Right ventricle myocardium inferior (tissue), 1 donor: ENCODE measurements at places on chromosomes 6 and 20.

DNA sequence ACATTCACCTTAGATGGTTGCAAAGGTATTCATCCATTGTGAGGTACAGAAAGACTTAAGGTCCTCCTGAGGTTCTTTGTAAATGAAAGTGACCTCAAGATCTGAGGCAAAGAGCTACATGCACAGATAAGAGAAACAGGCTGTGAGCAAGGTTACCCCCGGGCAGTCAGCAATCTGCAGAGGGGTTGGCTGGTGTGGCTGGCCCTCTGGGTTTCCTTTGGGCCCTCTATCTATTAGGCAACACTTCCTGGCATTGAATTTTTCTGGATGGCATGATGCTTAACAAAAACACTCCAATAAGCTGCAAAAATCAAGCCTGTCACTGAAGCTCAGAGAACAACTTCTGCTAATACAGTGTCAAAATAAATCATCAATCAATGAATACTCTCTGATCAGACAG lies 48.9 kb upstream of the RALGAPA2 start:
- no peak for DNase-seq

GRCh38 chr6:154432533-154433476 lies 76.2 kb upstream of the IPCEF1 start:
- no peak for DNase-seq

- DNase-seq: no peak
Measured at GRCh38 chr6:18681832-18682503, 294.8 kb downstream of the RNF144B start.

DNA sequence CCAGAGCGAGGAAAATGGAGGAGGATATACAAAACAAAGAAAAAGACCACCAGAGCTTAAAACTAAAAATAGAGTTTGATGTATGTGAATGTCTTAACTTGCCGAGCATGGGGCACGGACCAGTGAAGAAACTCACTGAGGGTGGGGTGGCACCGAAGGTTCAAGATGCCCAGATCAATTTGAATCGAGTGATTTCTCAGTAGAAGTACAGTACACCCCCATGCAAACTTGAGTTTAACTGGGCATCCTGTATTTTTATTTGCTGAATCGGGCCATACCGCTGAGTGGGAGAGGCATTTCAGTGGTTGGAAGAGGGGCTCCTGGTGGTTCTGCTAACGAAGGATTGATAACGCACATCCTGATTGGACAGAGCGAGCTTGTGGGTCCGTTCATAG lies 81.7 kb downstream of the ANKRD60 start:
- no peak for DNase-seq

- peak; percentile 87 for DNase-seq
Measured at GRCh38 chr20:46255440-46256104, 52.7 kb downstream of the CDH22 start.

DNA sequence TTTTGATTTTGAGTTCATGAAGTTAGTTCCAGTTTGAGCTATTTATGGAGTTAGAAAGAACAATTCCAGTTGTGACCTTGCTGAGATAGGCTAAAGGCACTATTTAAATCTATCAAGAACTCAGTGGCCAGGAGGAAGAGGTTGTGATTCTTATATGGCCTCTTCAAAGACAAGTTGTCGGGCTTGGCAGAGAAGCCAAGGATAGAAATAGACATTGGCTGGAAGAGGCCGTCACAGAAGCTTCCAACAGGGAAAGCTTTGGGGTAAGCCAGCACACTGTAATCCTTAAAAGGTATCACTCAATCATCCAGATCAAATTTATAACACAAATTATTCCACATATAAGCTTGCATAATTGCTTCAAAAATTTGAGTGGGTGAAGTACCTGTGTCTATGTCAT lies 286.1 kb downstream of the SYNE1 start:
- DNase-seq: no peak

GRCh38 chr6:45707176-45707575 lies 308.5 kb downstream of the CLIC5 start:
- DNase-seq: no peak

GRCh38 chr6:21163110-21163837 lies 430.3 kb upstream of the SOX4 start:
- DNase-seq: no peak

- DNase-seq: no peak
Measured at GRCh38 chr20:59573837-59574236, 30.5 kb upstream of the PHACTR3 start.

- DNase-seq: no peak
Measured at GRCh38 chr6:40276141-40276540, 311.0 kb downstream of the LRFN2 start.

DNA sequence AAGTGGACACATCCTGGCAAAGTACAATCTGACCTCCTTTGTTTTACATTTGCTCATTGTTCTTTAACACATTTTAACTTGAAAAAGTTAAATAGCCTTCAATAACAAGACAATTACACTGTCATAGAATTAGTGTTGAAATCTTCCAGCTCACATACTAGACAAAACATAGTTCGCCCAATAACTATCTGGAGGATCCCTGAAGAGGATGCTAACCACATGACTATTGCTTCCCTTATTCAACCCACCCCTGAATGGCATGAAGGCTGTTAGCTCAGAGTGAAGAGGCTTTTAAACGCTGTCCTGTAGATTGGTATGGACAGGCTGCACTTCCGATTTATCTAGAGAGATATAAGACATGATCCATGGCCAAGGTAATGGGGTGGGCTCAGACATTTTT lies 15.0 kb upstream of the DSE start:
- no peak for DNase-seq

- DNase-seq: no peak
Measured at GRCh38 chr6:22279427-22279826, 17.4 kb downstream of the PRL start.

DNA sequence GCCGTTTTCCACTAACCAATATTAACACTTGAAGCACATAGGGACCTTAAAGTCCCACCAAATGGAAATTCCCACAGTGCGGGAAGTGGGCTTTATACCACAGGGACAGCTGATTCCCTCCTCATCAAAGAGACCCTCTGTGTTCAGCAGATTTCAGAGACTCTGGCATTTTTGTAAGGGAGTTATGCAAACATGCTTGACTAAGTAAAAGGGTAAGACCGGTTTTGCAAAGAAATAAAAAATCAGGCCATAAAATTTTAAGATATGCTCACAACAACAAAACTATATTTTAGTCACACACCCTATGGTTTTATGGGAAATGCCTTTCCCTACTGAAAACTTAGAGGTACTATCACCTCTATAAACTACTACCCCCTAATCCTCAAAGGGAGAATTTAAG lies 45.4 kb upstream of the SPTLC3 start:
- DNase-seq: no peak

GRCh38 chr20:52379723-52380336 lies 188.3 kb upstream of the ZFP64 start:
- peak; percentile 72 for DNase-seq

GRCh38 chr6:28968476-28968875 lies 36.6 kb downstream of the ZNF311 start:
- no peak for DNase-seq

- DNase-seq: no peak
Measured at GRCh38 chr6:41442800-41443501, 103.2 kb upstream of the FOXP4 start.

GRCh38 chr6:42363926-42364849 lies 87.5 kb downstream of the TRERF1 start:
- no peak for DNase-seq

- no peak for DNase-seq
Measured at GRCh38 chr6:108001696-108002231, 43.8 kb upstream of the SEC63 start.

DNA sequence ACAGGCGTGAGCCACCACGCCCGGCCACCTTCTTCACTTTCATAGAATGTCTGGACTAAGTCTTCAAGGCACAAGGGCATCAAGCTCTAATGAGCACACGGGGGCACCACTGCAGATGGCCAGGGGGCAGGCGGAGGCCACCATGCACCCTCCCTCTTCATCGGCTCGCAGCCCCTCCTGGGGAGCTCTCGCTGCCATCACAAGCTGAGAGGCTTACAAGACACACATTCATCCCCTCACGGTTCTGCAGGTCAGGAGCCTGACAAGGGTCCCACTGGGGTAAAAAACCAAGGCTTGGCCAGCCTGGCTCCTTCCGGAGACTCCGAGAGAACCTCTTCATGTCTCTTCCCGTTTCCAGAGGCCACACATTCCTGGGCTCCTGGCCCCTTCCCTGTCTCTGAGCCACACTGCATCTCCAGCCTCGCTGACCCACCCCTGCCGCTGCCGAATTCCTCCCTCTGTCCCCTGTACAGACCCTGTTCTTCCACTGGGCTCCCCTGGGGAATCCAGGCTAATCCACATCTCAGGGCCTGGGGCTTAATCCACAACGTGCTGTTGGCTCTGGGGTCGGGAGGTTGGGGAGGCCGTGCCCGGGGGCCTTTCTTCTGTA lies 19.8 kb downstream of the DLL1 start:
- no peak for DNase-seq

DNA sequence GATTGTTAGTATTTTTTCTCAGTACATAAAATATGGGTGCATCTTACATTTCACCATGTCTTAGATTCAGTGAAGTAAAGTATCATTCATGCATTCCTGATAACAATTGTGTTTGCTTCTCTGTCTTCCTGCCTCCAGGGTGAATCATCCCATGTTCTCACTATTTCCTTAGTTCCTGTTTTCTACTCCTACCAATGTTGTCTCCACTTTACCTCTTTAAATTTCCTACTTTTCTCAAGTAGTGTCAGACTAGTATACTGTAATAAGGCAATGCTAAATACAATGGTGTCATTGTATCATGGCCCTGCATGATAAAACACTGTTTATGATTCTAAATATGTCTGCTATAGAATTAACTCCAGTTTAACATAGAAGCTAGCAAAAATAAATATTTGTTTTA lies 37.4 kb upstream of the GABRR1 start:
- DNase-seq: no peak

DNA sequence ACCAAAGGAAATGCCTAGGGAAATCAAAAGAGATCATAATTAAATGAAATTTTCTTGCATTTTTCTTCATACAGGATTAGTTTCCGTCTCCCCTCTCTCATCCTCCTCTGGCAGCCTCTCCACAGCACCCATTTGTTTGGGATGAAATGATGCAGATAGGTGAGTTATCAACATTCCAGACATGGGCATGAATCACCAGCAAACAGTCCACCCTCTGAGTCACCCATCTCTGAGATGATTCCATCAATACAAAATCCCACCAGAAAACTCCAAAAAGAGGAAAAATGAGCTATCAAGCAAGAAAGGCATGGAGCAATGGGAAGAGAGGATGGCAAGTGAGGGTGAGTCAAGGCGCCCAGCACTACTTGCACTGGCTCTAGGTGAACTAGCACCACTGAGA lies 11.4 kb downstream of the MC3R start:
- no peak for DNase-seq

- no peak for DNase-seq
Measured at GRCh38 chr20:25327521-25328235, 63.0 kb downstream of the ABHD12 start.

- DNase-seq: no peak
Measured at GRCh38 chr6:132131758-132132157, 180.6 kb upstream of the CCN2 start.

DNA sequence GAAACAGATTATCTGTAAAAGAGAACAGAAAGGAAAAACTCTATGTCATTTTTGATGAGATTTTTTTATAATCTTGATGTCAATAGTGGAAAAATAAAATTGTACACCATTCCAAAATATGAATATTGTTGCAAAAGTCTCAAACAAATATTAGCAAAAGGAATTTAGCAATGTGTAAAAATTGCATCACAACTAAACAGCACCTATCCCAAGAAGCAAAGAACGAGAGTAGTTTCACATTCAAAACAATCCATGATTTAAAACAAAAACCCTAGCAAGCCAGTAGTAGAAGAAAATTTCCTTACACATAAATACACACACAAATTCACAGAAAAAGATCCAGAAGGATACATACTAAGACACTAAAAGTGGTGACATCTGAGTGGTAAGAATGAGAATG lies 38.4 kb downstream of the LCA5 start:
- DNase-seq: no peak

GRCh38 chr20:50794846-50795634 lies at the start of gene BCAS4:
Gene BCAS4 (plus strand): TSS chr20:50795061. CDS start chr20:50795084, 23 bp downstream.
- peak; percentile 79 for DNase-seq

DNA sequence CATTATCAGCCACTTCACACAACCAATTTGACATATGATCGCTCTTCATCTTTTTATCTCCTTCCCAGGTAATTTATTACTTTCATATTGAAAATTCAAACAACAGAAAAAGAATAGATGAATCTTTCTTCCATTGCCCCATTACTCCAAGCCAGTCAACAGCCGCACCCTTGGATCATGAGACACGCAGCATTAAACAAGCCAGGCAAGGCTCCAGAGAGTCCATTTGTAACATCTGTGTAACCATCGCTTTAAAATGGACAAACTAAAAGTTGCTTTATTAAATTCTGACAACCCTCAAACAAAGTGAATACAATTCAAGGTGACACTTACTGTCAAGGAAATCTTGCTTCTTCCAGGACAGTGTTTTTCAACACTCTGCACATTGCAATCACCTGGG lies 200.3 kb downstream of the EPM2A start:
- DNase-seq: no peak

DNA sequence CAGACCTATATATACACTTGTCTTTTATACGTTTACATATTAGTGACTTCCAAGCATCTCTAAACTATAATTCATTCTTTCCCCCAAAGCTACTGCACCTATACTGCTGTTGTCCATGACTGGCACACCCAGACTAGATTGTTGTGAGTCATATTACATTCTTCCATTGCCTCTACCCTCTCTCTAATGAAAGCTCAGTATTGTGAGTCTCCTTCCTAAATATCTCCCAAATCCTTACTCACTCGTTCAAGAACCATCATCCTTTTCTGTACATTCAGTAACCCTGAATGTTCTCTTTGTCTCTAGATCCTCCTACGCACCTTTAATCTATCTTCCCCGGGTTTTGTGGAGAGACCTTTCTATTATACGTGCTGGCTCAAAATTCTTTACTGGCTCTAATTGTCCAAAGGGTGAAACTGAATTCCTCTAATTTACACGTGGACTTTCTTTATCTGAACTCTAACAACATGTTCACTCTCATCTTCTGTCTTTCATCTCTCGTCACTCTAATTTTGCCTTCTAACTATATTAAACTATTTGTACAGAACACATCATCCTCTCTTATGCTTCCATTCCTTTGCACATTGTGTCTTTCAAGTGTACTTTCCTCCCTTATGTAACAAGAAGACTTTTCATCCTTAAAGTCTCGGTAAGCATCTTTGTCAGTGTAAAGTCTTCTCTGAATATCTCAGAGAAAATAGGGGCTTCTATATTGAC lies 109.3 kb downstream of the IBTK start:
- DNase-seq: no peak
